M059J (cell line): ENCODE measurements at places on chromosomes 7 and 10. TPM values are rescaled to one million over a fixed set of nuclear protein-coding genes. Genes with fewer than 3 reads are reported as not detected.

DNA sequence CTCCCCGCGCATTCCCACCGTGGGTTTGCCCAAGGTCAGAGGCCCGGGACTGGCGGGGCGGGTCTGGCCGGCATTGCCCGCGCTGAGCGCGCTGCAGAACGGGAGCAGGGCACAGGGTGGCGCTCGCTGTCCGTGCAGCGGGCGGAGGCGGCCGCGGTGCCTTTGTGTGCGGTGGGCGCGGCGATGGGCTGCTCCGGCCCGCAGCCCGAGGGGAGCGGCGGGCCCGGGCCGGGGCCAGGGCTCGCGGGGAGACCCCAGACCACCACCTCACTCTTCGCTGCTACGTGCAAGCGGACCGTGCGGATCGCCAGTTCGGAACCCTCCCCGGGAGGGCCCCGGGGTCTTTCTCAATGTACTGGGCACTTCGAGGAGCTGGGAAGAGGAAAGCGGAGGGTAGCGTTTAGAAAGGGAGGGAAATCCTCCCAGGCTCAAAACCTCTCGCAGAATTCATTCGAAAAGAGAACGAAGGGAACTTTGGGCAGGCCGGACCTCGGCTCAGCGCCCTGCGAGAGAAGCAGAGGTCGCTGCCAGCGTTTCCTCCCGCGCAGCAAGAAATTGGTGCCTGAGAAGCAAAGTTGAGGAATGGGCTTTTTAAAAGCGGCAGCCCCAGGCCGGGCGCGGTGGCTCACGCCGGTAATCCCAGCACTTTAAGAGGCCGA, 8.5 kb downstream of the SP8 start:
- no peak for DNase-seq

DNA sequence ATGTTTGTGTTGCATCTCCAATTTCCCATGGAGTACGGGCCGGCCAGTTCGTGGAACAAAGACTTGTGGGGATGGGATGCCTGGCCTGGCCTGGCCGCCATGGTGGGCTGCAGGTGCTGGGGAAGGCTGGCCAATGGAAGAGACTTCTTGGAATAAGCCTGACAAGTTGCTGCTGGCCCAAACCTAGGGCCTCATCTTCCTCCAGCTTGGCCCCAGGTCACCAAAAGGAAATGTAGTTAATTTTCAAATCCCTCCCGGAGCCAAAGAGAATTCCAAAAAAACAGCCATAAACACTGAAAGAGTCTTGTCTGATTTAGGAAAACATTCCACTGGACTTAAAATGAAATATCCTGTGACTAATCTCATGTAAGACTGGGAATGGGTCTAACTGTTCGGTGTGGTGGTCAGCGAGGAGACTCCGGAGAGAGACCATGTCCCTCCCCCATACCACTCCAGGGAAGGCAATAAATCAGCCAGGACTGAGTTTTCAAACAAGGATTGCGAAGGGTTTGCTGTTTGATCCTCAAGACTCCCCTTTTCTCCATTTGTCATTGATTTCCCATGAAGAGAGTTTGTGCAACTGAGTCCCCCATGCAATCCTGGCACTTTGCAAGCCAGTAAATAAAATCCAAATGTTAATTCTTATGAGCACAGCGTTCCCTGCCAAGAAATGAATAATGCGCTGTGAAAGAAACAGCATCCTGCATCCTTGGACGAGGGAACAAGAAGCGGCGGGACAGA, 128.7 kb upstream of the HABP2 start:
- DNase-seq: no peak

- no peak for DNase-seq
Measured at GRCh38 chr10:47406548-47406869, 22.4 kb upstream of the ZNF488 start.

SYT15B gene
- 0.05 TPM in 1 of 2 replicates, not detected in the other for total RNA-seq

SPDYE1 gene
- not detected in 2 replicates for total RNA-seq
